EH (cell line): ENCODE measurements at places on chromosomes 2 and 18.

- DNase-seq, result no peak
These were observed 5.2 kb downstream of the CCBE1 start for GRCh38 chr18:59691996-59692395.

GRCh38 chr2:63054841-63055225 is 4.2 kb downstream of the OTX1 start:
- DNase-seq, result no peak

DNA sequence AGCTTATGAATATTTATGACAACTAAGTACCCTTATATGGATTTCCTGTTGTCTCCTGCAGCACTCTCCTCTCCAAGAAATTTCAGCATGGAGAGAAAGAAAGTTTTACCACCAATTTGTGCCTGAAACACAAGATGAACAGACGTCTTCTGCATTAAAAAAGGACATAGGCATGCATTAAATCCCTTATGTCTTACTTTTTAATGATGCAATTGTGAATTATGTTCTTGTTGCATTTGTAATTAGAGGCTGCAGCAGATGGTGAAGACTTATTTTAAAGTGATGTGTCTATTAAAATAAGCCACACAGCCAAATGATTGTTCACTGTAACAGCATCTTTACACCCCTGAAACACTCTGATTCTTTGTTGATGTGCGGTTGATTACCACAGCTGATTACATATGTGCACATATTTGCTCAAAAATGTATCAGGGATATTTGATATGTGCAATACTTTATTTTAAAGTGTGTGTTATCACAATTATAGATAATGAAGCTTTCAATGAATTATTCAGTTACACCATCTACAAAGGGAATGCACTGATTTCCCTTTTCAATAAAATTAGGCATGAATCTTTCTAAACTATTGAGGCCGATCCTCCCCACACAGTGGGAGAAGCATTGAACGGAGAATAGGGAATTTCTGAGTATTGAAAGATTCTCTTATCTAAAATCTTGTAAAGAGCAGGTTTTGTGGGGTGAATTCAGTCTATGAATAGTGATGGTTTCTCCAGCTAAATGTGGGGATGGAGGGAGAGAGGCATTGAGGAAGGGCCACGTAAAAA is 585.1 kb downstream of the SLC4A3 start:
- DNase-seq, result no peak

GRCh38 chr2:112529757-112530156 is 12.5 kb upstream of the POLR1B start:
- DNase-seq, result no peak

GRCh38 chr2:189641002-189641401 is 20.3 kb upstream of the ASNSD1 start:
- DNase-seq, result no peak

GRCh38 chr2:127597984-127598380 is 48.0 kb upstream of the GPR17 start:
- DNase-seq, result peak; percentile 82

- DNase-seq, result peak; percentile 57
These were observed 368.2 kb downstream of the CDH2 start for GRCh38 chr18:27808683-27809082.

- DNase-seq, result no peak
These were observed 5.9 kb upstream of the PARD6G start for GRCh38 chr18:80253236-80253635.

GRCh38 chr2:165895974-165896373 is 57.6 kb downstream of the TTC21B start:
- no peak for DNase-seq

DNA sequence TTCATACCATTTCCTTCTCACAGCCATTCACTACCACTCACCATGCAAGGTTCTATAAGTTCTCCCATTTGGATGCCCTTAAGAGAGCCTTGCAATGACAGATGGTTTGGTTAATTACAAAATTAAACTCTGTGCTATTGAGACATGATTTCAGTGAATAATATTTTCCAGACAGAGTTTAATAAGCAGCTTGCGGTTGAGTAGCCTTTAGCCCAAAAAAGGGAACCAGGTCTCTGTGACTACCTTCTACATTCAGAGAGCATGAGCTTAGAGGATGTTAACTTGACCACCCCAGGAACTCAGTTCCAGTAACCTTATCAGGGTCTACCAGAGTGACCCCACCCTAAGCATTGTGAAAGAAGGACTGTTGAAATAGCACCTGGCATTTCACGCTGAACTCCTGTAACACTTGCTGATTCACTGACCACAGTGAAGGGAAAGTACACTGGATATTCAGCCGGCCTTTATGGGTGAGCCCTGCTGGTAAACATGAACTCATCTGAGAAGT is 1173.1 kb upstream of the ZEB2 start:
- DNase-seq, result peak; percentile 40

GRCh38 chr2:196040218-196040617 is 28.4 kb downstream of the DNAH7 start:
- no peak for DNase-seq

GRCh38 chr18:35042389-35043071 is 1.3 kb downstream of the MAPRE2 start:
- DNase-seq, result peak; percentile 29

- DNase-seq, result peak; percentile 76
These were observed 49.9 kb upstream of the RAB6C start for GRCh38 chr2:129929321-129930290.

DNA sequence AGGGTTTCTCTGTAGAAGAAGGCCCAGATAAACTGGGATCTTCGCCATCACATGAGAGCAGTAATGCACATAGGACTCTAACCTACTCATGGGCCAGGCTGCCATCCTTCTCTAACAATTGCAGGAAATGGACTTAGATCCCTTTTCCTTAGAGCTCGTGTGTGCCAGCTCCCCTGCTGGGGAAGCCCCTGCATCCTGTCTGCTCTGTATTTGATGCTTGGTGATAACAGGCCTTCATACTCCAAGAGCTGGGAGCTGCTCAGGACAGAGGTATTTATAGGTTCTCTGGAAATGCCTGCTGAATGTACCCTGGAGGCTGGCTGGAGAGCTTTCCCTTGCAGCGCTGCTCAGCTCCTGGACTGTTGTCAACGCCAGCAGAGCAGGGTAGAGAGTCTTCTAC is 249.6 kb downstream of the MTX2 start:
- DNase-seq, result peak; percentile 27

DNA sequence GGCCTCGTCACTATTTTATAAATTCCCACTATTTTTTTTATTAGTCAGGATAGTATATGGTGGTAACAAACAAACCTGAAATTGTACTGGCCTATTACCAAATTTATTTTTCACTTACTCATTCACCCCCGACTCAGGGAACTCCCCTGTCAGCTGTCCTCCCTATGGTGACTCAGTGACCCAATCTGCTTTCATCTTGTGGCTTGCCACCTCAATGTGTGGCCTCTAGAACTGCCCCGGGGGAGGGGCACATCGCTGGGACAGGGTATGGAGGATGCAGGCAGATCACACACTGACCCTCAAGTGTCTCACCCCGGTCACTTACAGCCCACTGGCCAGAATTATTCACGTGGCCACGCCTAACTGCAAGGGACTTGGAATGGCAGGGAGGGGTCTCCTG is 71.6 kb downstream of the ACTR2 start:
- peak; percentile 65 for DNase-seq

- DNase-seq, result peak; percentile 49
These were observed 1.6 kb downstream of the TSHZ1 start for GRCh38 chr18:75211953-75212750.
